Stimulated activated CD8-positive, alpha-beta memory T cell treated with anti-CD3 and anti-CD28 coated beads, Interleukin-15, amount 100 ng/mL, for 1 hour (primary cell): ENCODE measurements at places on chromosomes 2 and 18.

GRCh38 chr2:130375291-130376266 is 19.7 kb downstream of the PTPN18 start:
- no peak for DNase-seq

GRCh38 chr2:4427083-4427482 is 723.7 kb downstream of the DCDC2C start:
- DNase-seq = no peak

DNA sequence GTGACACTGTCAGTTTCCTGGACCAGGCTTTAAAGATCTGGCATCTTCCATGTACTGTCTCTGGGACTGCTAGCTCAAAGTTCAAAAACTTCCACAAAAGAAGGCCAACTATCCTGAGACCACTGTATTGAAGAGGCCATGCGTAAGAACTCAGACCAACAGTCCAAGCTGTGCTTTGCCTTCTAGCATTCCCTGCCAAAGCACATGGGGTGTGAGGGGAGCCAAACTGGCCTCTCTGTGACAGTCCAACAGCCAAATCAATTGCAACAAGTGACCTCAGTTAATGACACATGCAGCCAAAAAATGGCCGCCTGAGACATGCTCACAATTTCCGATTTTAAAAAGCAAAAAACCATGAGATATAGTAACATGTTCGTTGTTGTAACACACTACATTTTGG is 160.3 kb upstream of the CDH19 start:
- DNase-seq = no peak

DNA sequence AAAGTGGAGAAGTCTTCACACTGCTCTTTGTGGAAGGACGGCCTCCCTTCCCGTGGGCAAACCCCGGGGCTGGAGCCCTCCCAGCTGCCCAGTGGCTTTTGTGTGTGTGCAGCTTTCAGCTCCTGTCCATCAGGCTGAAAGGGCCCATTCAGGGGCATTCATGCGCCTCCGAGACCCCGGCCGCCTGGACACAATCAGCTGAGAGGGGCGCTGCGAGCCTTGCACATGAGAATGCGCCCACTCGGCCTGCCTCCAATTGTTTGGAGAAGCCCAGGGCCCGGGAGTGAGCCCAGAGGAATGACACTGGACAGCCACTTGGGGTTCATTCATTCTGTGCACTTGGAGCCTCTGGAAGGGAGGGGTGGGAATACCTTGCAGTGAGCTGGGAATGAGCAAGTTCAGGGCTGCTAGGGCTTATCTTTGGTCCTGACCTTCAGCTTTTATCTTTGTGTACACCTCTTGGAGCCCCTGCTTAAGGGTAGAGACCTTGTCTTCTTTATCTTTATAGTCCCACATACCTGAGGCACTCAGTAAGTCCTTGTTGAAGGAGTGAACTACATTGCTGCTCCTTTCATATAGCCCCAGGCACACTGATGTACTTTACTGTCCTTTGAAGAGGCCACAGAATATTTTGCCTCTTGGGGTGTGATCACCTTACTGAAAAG is 56.5 kb downstream of the TCF7L1 start:
- DNase-seq = no peak

DNA sequence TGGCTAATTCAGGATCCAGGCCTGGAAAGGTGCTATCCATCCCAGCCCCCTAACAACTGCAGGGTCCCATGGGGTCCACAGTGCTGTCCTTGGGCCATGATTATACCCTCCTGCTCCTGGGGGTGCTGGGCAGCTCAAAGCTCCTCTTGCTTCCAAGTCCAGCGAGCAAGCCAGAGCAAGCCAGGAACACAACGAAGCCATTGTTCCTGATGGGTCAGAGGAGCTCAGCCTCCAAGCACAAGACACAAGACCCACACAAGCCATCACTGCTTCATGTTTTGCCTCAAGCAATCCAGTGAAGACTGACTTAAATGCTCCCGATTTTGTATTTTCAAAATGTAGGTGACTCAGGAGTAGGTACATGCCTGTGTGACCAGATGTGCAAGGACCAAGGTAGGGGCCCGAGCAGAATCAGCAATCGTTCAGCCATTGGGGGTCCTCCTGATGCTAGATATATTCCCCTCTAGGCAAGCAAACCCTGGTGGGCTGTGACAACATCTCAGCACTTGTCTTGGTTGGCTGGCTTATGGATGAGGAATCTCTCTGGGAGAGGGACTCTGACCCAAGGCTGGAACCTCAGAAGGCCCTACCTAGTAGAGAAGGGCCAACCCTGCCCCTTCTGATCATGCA is 90.8 kb downstream of the EPAS1 start:
- no peak for DNase-seq

DNA sequence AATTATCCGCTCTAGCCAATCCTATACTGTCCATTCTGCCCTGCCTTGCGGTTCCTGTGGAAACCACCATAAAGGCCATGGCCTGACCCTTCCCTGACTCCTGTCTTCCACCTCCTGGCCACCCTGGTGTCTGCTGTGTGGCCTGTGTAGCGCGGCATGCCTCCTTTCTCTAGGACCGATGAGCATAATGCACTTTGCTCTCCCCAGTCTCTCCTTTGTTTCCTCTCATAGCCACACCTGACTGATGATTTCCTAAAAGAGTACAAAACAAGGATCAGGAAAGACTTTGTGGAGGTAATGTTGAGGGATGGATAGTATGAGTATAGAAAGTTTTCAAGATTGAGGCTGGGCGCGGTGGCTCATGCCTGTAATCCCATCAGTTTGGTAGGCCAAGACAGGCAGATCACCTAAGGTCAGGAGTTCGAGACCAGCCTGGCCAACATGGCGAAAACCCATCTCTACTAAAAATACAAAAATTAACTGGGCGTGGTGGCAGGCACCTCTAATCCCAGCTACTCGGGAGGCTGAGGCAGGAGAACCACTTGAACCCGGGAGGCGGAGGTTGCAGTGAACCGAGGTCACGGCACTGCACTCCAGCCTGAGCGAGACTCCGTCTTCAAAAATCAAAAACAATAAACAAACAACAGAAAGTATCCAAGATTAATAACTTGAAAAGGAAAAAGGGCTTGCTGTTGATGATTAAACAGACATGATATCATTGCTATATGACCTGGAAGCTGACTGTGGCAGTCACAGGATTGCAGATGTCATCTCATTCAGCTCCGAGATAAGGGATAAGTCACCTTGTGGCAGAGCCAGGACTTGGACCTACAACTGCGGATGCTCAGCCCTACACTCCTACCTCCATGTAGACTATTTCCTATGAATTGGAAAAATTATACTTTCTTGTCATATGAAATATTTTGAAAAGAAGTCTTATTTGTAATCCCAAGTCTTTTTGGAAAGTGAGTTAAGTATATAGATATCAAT is 16.6 kb downstream of the SOWAHC start:
- no peak for DNase-seq

DNA sequence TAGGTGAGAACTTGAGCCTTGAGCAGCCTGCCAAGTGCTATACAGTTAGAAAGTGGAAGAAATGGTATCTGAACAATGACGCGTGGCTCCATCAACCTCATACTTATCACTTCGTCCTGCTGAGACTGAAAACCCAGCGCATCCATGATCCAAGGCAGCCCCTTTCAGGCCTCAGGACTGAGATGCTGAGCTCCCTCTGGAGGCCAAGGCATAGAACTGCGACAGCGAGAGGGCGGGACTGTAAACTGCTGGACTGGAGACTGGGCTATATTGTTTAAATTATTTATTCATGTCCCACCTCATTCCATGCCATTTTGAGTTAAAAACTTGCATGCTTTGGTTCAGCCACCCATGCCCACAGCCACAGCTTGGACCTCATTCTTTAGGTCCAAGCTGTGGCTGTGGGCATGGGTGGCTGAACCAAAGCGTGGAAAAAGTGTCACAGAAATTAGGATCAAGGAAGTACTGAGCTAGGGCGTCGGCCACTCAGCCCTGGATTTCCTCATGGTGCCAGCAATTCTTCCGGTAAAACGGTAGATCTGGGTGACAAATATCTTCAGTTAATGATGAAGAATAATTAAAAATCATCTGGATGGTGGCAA is 195.5 kb downstream of the L3MBTL4 start:
- no peak for DNase-seq

GRCh38 chr2:5172923-5173322 is 519.3 kb upstream of the SOX11 start:
- no peak for DNase-seq

DNA sequence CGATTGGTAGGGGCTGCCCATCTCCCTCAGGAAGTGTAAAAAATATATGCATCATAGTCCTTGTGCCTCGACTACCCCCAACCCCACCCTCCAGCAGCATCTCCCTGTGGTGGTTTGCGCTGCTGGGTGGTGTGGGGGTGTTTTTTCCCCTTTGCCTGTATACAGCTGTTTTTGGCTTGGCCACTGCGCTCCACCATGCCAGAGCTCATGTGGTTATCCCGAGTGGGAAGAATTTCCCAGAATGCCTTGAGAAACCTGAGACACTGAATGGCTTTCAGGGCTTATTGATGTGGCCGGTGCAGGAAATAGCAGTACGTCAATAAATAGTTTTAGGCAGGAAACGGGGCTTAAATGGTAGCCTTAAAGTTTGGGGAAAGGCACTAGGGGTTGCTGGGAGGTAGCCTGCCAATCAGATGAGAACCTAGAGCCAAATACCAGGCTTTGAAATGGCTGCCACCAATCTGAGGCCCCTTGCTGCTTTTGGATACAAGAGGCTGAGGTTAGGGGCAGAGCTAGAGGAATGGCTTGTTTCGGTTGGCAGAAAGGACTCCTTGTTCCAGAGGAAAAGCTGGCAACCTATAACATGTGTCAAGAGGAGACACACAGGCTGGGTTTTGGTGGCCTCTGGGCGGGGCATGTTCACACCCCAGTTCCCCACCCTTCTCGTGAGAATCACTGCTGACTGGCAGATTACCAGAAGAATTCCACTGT is 144.1 kb downstream of the SMAD7 start:
- DNase-seq = no peak

- no peak for DNase-seq
Measured at GRCh38 chr2:31109633-31110192, 28.5 kb downstream of the GALNT14 start.

DNA sequence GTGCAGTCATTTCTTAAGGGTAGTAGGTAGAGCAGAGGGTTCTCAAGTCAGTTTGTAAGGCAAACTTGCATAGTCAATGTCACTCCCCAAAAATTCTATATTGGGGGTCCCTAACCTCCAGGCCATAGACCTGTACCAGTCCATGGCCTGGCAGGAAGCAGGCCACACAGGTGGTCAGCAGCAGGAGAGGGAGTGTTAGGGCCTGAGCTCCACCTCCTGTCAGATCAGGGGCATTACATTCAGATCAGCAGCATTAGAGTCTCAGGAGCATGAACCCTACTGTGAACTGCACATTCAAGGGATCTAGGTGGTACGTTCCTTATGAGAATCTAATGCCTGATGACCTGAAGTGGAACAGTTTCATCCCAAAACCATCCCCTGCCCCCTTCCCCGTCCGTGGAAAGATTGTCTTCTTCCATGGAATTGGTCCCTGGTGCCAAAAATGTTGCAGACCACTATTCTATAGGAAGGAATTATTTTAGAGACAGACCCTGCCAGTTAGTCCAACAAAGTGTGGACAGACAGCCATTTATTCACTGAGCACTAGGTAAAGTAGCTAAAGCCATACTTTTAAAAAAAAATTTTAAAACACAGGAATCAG is 6.7 kb downstream of the COA5 start:
- DNase-seq = no peak

- no peak for DNase-seq
Measured at GRCh38 chr2:203799908-203800307, 67.7 kb upstream of the CTLA4 start.

DNA sequence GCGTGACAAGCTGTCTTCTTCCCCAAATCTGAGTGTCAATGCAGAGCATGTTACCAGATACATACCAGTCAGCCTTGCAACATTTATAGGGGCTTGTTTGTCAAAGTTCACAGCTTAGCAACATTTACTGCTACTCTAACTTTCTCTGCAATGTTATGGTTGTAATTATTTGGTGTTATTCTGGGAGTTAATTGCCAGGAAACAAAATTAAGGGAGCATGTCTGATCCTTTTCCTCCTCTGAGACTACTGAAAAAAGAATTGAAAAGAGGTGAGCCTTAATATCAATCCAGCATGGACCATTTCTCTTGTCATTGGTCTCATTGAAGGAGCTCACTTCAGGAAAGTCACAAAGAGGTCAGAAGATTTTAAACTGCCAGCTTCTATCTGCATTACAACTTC is 465.6 kb upstream of the LINC00305 start:
- no peak for DNase-seq

- no peak for DNase-seq
Measured at GRCh38 chr2:235968616-235969324, 199.4 kb downstream of the GBX2 start.

GRCh38 chr2:101596333-101596732 is 101.2 kb upstream of the MAP4K4 start:
- no peak for DNase-seq

GRCh38 chr2:1801541-1801940 is 57.2 kb upstream of the PXDN start:
- DNase-seq = no peak

GRCh38 chr18:49842656-49843055 is 29.3 kb upstream of the ACAA2 start:
- no peak for DNase-seq

DNA sequence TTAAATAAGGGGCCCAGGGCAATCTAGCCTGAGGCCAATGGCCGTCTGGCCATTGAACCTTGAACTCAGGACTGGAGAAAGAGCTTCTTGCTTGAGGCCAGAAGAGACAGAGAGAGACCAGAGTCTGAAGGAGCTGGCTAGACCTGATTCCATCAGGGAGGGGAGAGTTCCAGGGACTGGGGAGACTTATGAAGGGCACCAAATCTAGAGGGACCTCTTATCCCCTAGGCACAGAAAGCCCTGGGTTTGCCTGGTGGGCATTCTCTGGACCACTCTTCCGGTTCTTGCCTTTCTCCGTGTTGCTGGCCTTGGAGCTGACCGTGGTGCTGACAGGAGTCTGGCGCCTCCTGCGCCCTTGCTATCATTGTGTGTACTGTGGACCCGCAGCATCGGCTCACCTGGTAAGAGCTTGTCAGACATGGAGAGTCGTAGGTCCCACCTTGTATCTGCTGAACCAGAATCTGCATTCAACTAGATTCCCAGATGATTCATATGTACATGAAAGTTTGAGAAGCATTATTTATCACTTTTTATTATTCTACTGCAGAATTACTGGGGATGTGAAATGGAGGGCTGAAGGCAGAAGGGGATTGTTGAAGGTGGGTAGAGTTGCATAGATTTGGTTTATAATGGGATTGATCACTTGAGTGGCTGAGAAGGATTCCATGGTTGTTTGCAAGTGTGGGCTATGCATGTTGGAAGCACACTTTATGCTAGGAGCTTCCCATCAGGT is 4.3 kb upstream of the TRPM8 start:
- no peak for DNase-seq

DNA sequence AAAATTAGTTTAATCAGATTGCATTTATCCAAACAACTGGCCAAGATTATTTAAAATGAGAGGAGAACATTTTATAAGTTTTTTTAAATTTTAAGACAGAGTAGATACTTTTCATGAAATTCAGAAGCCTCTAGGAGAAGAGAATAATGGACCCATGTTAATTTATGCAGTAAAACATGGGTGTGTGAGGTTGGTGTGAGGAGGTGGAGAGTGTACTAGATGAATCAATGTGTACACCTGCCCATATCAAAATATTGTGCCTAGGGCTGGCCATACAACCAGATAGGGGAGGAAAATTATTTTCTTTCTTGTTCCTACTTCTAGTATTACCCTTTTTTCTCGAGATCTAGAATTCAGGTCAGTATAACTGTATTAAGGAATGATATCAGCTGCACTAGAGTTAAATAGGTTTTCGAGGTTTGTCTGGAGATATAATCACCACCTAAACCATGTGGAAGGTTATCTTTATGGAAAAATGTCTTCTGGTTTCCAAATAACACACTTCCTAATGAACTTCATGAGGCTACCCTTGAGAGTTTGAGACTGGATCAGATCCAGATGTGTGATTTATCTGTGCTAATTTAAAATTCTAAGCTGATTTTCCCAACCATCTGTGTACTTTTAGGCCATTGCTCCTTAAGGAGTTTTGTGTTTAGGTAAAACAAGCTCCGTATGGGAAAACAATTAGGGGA is 37.6 kb downstream of the TMEM178A start:
- no peak for DNase-seq
